ENCODE measurements at places on chromosomes 13 and 19.

GRCh38 chr19:31983647-31984046, 361.8 kb upstream of the ZNF507 start:
- DNase-seq: no peak

- no peak for DNase-seq
Measured at GRCh38 chr19:6235031-6235951, 44.5 kb downstream of the MLLT1 start.

DNA sequence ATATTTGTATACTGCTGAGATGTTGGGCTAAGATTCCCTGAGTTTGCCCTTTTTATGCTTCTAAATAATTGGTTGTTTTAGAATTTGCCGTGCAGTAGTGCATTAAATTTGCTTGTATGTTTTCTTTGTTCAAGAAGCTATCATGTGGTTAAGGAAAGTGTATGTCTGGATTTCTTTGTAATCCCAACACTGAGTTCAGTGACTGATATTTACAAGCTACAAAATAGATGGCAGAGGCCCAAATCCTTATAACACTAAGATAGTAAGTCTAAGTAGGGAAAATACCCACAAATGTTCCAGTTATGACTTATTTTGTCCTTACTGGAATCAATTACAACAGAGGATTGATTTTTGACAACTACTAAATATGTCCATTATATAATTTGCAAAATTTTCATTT, 435.0 kb upstream of the KLF12 start:
- no peak for DNase-seq

DNA sequence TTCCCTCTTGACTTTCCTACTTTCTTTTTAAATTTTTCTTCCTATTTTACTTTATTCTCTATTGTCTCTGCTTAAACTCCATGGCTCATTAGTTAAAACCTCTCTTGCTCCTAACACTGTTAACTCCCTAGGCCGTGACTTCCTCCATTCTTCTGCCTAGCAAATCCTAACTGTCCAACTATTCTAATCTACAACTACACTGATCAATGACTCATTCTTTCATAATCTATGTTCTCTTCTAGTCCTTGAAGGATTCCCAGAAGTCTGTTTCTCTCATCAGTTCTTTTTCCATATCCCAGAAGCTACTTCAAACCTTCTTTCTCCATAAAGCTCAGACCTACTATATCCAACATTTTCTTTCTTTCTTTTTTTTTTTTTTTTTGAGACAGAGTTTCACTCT, 66.9 kb downstream of the MICU2 start:
- no peak for DNase-seq

GRCh38 chr13:93903909-93904308, 575.6 kb downstream of the DCT start:
- no peak for DNase-seq

- peak; percentile 72 for DNase-seq
Measured at GRCh38 chr19:9914315-9915207, 21.8 kb downstream of the OLFM2 start.

- DNase-seq: no peak
Measured at GRCh38 chr19:2586196-2586595, 110.3 kb downstream of the GADD45B start.

GRCh38 chr19:31249217-31249616, 100.0 kb downstream of the TSHZ3 start:
- no peak for DNase-seq

DNA sequence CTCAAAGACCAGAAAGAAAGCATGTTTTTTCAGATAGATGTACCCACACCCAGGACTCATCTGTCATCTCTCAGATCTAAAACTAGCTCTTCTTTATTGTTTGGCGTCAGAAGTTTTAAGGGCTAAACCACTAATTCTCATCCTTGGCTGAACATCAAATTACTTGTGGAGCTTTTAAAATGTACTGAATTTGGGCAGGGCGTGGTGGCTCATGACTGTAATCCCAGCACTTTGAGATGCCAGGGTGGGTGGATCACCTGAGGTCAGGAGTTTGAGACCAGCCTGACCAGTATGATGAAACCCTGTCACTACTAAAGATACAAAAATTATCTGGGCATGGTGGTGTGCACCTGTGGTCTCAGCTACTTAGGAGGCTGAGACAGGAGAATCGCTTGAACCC, 47.4 kb downstream of the RCBTB2 start:
- no peak for DNase-seq

- no peak for DNase-seq
Measured at GRCh38 chr13:32537580-32538142, 934 bp downstream of the N4BP2L2 start.

DNA sequence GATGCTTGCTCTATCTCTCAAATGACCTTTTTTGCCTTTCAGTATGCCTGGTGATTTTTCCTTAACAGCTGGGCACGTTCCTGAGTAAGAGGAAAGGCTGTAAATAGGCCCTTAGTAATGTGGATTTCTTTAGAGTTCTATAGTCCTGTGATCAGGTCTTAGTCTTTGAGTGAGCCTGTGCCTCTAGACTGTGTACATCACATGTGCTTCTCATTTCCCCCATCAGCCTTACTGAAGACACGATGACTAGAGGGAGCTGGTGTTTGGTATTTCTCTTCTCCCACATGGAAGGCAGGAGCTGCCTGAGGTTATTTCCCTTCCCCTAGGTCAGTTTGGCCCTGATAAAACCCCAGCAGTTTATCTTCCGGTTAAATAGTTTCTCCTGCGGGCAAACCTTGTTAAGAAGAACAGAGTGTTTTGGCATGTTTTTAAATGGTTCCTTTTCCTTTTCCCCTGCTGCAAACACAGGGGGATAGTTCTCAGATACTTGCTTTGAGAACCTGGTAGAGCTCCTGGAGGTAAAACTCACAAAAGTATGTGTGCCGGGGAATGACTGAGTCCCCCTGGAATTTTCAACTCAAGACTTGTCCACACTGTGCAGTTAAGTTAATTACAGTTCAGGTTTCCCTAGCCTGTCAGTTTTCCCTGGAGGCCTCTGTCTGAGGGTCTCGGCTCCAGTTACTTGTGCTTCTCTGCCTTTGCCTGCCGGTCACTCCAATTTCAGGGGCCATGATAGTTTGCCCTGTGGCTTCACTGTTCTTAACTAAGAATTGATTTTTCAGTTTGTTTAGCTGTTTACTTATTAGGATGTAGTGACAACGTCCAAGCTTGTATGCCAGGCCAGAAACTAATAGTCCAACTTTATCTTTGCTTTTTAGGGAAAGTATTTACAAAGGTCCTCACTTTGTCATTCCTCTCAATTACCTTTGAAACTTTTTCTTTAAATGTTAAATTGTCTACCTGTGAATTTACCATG, 94.4 kb downstream of the URI1 start:
- no peak for DNase-seq

Measured in stimulated activated CD4-positive, alpha-beta T cell treated with anti-CD3 and anti-CD28 coated beads, TNF-alpha, amount 100 ng/mL, for 1 hour (primary cell).